ENCODE measurements at places on chromosomes 2 and 18.

DNA sequence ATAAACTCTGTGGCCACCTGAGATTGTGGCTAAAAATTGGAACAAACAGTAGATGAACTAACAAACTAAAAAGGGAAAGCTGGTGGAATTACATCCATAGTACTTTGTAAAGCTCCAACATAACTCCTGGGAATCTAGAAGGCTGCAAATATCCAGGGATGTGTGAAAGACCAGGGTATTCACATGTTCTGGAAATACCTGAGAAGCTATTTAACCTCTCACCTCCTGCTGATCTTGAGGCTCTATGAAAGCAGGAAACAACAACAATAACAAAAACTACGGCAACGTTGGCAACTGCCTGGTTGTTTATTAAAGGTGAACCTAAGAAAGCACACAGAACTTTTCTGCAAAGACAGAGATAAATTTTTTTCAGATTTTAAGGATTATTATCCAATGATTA lies 171.3 kb downstream of the CCDC178 start:
- no peak for DNase-seq

GRCh38 chr2:19882286-19882685 lies 19.5 kb downstream of the TTC32 start:
- no peak for DNase-seq

DNA sequence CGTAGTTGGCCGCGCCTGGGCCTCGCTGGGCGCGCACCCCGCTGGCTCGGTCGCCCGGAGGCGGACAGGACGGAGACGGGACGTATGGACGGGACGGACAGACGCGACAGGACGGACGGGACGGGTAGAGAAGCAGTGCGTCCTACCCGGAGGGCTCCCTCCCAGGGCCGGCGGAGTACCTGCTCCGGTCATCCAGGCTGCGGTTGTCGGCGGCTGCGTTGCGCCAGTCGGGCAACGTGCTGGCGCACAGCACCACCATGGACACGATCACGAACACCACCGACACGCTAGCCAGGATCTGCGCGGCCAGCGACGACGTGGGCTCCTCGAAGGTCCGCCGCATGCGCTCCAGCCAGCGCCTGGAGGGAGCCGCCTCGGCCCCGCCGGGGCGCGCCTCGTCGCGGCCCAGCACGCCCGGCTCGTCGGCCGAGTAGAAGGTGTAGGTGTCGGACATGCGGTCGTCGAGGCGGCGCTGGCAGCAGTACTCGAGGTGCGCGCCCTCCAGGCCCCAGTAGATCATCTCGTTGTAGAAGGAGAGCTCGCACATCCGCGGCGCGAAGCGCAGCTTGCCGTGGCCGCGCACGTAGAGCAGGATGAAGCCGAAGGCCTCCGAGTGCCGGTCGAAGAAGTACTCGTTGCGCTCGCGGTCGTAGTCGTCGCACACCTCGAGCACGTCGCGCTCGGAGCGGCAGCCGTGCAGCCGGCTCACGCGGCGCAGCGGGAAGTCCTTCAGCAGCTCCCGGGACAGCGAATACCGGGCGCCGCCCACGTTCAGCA lies 903 bp downstream of the KCNG3 start:
- no peak for DNase-seq

DNA sequence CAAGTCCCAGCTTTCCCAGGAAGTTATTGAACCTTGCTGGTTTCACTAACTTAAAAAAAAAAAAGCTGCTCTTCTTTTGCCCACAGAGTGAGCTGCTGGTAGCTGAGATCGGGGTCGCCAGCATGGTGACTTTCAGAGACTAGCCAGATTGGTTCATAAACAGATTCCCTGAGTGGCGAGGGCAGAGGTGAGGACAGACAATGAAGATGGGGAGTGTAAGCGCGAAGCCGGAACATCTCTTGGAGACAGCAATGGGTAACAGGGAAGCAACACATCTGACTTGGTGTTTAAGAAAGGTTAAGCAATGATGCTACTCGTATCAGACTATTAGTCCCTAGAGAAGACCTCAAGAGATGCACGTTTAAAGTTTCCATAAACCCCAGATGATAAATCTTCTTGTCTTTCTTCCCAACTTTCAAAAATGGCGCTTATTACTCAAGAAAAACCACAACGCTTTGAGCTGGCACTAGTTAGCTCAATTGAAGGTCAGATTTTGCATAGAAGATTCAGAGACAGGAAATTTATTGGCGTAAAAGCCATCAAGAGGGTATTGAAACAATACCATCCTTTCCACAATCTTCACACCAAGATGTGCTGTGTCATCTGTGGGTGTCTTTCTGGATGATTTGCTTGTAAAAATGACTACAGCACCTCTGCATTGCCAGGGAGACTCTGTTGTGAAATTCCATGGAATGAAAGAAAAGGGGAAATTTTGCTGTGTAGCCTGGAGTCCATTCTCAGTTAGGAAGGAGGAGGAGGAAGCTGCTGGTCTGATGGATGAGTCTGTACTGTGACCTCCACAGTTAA lies 193.1 kb upstream of the CXCR4 start:
- DNase-seq: no peak

GRCh38 chr2:43129676-43130547 lies 96.5 kb downstream of the ZFP36L2 start:
- no peak for DNase-seq

- DNase-seq: no peak
Observed at GRCh38 chr18:73355121-73355520, 487.3 kb upstream of the NETO1 start.

- DNase-seq: no peak
Observed at GRCh38 chr18:70182548-70182947, 22.9 kb downstream of the RTTN start.

- no peak for DNase-seq
Observed at GRCh38 chr2:181589779-181590178, 67.1 kb downstream of the CERKL start.

DNA sequence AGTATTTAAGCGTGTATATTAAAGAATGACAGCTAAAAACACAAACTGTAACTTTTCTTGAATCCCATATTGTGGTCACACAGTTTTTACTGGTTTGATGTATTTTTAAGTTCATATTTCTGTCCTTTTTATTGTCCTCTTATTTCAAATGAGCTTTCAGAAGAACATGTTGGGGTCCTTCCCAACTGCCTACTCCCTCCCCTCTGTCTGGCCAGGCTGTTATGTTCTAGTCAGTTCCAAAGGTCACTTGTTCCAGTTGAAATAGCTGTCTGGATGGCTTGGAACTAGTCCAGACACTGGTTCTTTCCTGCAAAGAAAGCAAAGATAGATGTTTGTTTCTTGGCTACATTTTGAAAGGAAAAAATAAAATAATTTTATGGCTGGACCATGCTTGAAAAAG lies 306.9 kb downstream of the GULP1 start:
- DNase-seq: no peak

GRCh38 chr2:86224645-86225355 lies 25.5 kb downstream of the MRPL35 start:
- DNase-seq: no peak

DNA sequence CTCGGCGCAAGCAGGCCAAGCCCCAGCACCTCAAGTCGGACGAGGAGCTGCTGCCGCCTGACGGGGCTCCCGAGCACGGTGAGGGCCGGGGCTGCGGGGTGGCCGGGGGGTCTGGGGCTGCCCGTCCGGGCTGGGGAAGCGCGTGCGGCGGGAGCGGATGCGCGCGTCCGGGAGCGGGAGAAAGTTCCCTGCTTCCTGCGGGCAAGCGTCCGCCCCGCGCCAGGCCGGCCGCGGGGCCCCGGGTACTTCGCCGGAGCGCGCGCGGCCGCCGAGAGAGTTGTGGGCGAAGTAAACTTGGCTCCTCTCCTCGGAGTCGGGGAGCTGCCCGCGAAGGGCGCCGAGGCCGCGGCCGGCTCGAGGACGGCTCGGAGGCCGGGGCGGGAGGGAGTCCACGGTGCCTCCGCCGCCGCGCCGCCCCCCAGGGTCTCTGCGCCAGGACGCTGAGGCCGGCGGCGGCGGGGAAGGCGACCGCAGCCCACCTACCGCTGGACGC lies 707 bp downstream of the SALL3 start:
- DNase-seq: no peak

GRCh38 chr2:95306336-95306895 lies 9.3 kb downstream of the KCNIP3 start:
- DNase-seq: no peak

DNA sequence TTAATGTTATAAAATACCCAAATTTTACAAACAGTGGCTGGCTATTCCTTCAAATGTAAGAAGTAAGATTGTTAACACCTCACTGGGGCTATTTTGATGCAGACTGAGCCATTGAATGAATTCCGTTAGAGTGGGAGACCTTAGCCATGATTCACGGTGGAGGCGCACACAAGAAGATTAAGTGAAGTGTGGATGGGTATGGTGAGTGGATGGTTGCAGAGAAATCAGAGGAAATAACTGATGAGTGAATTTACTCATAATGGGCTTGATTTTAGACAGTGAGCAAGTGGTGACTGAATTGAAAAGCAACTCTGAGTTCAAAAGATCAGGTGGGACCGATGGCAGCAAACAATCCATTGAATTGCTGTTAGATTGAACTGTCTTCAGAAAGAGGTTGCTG lies 75.0 kb downstream of the NRP2 start:
- no peak for DNase-seq

- no peak for DNase-seq
Observed at GRCh38 chr2:149064856-149065630, 26.5 kb downstream of the LYPD6B start.

GRCh38 chr2:240557101-240557751 lies 562 bp downstream of the ANKMY1 start:
- no peak for DNase-seq

- DNase-seq: no peak
Observed at GRCh38 chr2:26640331-26640745, 828 bp downstream of the CIB4 start.

DNA sequence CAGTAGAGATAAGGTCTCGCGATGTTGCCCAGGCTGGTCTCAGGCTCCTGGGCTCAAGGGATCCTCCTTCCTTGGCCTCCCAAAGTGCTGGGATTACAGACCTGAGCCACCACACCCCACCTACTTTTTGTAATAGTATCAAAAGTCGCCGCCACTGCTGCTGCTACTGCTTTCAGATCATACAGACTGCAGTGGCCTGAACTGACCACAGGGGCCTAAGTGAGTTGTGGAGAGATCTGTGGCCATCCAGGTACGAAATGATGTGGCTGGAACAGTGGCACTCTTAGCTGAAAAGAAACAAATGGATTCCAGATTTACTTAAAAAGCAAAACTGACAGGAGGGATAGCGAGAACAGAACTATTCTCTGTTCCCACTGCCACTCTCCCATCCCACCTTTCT lies 32.9 kb upstream of the POMC start:
- DNase-seq: no peak

DNA sequence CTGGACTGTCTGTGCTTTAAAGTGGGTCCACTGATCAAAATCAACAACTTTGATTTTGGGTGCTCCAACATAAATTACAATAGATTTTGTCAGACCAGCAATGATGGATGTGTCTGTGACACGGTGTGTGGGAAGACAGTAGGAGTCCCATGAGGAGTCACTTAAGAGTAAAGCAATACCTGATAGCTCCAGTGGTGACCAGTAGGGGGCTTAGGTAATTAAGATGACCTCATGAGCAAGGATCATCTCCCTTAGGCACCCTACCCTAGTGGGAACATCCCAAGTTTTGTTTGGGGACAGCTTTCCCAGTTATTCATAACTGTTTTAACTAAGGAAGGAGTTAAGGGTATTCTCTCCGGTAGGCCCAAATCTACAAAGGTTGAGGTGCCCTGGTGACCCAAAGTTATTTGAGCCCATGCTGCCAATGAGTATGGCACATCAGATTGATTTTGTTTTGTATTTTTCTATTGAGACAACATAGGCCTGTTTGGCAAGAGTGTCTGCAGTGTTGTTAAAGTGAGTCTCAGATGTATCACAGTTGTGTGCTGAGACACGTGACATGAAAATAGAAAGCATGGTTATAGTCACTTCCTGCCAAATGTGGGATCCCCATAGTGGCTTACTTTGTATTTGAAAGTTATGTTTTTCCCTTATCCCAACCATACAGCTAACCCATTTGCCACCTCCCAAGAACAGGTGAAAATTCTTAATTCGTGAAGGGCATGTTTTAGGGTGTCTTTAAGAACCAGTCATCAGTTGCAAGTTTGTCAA lies 1337.6 kb upstream of the SLC39A10 start:
- no peak for DNase-seq

GRCh38 chr2:67503066-67503795 lies 106.1 kb downstream of the ETAA1 start:
- peak; percentile 87 for DNase-seq

GRCh38 chr2:159202568-159203071 lies 83.9 kb downstream of the WDSUB1 start:
- DNase-seq: peak; percentile 99

GRCh38 chr18:77077401-77077800 lies 55.2 kb downstream of the MBP start:
- no peak for DNase-seq

GRCh38 chr18:76875390-76876325 lies 53.3 kb downstream of the ZNF236 start:
- DNase-seq: no peak

- DNase-seq: no peak
Observed at GRCh38 chr18:505483-506122, 5.1 kb upstream of the COLEC12 start.

DNA sequence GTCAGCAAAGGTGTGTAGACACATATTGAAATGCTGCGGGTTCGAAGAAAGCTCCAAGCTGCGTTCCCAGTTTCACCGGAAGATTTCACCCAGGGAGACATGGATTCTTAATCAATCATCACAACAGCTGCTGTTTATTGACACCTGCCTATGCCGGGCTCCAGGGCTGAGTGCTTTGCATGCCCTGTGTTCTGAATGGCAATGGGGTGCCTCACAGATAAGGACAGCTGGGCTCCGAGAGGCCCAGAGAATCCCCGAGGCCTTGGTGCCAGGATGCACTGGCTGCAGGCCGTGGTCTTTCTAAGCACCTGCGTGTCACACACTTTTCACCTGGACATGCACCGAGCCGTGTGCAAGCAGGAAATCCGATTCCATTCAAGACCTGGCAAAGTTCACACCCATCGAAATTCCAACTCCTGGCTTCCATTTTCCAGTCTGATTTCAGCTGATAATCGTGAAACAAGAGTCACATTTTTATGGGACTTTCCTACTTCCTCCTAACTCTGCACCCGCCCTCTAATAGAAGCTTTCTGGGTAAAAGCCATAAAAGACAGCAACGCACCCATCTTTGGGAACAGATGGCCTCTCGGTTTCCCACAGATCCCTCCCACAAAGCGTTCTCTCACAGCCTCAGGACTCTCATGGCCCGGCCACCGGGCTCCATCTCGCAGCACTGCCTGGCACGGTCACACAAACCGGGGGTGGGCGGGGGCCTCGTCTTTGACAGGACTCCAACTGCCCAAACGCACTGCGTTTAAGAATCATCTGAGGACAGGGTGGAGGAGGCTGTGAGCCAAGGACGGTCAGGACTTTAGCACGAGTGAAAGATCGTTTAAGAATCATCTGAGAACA lies 245.6 kb upstream of the SALL3 start:
- DNase-seq: no peak

DNA sequence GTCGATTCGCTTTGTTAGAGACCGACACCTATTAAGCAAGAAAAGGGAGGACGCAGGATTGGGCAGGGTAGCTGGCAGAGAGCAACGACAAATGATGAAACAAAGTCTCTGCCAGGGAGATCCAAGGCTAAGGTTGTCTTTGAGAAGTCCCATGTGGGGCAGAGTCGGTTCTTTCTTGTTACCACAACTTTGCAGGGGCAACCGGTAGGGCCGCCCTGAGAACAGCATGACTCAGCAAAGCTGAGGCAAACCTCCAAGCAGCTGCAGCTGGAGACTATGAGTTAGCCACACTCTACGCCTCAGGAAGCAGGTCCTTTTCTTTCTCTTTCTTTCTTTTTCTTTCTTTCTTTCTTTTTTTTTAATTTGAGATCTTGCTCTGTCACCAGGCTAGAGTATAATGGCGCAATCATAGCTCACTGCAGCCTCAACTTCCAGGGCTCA lies 452.3 kb upstream of the ID2 start:
- no peak for DNase-seq

All from AG04449 (cell line).